HCT116 (cell line): ENCODE measurements at places on chromosomes 4 and X.

- no peak for DNase-seq
These were observed 130.6 kb upstream of the NKX1-1 start for GRCh38 chr4:1536579-1537409.

DNA sequence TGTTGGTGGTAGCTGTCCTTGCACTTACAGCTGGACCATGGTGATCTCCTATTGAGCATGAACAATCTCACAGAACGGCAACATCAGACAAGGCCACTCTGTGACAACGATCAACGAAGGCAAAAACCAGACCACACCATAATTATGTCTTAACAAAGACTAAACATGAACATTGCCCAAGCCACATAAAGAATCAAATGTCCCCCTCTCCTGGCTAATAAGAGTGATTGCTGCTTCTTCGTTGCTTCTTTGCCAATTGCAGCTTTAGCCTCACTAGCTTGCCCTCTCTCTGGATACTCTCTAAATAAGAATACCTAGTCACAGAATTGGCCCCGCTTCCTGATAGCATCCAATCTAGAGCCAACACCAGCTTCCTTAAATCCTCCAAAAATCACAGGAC, 41.5 kb upstream of the PGRMC1 start:
- DNase-seq, result no peak

DNA sequence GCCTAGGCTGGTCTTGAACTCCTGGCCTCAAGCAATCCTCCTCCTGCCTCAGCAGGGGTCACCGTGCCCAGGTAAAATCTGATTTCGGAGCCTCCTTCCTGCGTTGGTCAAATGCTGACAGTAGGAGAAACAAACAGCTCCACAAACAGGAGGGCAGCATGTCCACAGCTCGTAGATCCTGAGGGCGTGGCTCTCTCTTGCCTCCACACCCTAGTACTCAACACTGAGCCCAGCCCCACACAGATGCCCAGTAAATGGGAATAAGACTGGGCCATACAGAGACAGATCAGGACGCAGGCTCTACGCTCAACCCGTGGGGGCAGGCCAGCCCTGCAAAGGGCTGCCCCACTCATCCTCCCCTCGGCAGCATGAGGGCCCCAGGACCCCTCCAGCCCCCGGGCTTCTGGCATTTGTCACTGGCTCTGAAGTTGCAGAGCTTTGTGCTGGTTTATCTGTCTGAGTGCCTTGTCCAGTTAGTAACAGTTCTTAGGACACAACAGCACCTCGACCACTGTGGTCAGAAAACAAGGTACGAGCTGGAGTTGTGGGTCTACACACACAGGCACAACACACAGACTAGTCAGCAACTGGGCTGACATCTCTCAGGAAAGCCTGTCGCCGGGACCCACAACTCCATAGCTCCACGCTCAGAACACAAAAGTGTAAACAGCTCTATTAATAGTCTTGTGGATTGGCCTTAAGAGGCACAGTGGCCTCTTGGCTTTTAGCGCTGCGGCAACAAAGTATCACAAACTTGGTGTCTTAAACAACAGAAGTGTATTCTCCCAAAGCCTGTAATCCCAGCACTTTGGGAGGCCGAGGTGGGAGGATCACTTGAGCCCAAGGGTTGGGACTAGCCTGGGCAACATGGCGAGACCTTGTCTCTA, 5.2 kb downstream of the TNIP2 start:
- no peak for DNase-seq

- DNase-seq, result no peak
These were observed 39.0 kb downstream of the DGKK start for GRCh38 chrX:50431623-50432022.

DNA sequence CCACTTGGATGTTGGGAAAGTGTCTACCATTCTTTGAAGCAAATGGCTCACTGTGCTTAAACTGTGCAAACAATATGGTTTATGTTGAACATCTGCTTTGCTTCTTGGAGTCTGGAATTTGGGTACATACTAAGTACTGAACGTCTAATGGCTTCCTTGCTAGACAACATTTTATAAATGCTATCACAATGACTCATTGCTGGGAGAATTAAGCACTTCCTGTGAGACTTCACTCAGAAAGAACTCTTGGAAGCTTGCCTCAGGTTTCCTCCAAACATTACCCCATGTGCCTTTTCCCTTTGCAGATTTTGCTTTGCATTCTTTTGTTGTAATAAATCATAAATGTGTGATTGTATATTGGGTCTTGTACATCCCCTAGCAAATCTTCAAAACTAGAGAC, 139.7 kb downstream of the PACRGL start:
- no peak for DNase-seq

DNA sequence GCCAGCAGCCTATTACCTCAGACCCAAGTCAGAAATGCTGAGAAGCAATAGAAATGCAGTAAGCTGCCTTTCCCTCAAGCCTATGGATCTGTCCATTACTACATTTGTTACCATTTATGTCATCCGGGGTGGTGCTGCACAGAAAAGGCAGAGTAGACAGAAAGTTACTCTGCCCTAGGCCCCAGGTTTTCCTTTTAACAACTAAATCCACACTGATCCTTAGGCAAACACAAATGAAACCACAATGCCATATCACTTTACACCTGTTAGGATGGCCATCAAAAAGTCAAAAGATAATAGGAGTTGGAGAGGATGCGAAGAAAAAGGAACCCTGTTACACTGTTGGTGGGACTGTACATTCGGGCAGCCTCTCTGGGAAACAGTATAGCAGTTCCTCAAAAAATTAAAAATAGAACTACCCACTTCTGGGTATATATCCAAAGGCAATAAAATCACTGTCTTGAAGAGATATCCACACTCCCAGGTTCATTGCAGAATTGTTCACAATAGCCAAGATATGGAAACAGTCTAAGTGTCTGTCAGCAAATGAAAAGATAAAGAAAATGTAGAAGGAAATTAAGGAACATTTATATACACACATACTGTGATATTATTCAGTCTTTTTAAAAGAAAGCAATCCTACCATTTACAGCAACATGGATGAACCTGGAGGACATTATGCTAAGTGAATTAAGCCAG, 186.3 kb downstream of the NWD2 start:
- no peak for DNase-seq
